ENCODE measurements at places on chromosomes 3 and 15. TPM values are rescaled to one million over a fixed set of nuclear protein-coding genes. Genes with fewer than 3 reads are reported as not detected.

GRCh38 chr15:51751697-51752683 is 593 bp downstream of the TMOD2 start:
- no peak overlapping the region for H3K27ac ChIP-seq
- peak; percentile 51 for DNase-seq
- no peaks in the 10 kb centered on the region for H3K4me1 ChIP-seq
- H3K4me3 ChIP-seq = peak overlapping the region; percentile 40

GRCh38 chr15:67166280-67167009 is 88.0 kb downstream of the AAGAB start:
- H3K27me3 ChIP-seq = no peaks in the 10 kb centered on the region
- H3K27ac ChIP-seq = no peak overlapping the region
- no peak for DNase-seq
- H3K36me3 ChIP-seq = no peaks in the 10 kb centered on the region
- no peak overlapping the region for H3K4me3 ChIP-seq

TNFSF10 gene
- 75.4 TPM for polyA plus RNA-seq

TMEM207 gene
- 21.2 TPM for polyA plus RNA-seq

DNA sequence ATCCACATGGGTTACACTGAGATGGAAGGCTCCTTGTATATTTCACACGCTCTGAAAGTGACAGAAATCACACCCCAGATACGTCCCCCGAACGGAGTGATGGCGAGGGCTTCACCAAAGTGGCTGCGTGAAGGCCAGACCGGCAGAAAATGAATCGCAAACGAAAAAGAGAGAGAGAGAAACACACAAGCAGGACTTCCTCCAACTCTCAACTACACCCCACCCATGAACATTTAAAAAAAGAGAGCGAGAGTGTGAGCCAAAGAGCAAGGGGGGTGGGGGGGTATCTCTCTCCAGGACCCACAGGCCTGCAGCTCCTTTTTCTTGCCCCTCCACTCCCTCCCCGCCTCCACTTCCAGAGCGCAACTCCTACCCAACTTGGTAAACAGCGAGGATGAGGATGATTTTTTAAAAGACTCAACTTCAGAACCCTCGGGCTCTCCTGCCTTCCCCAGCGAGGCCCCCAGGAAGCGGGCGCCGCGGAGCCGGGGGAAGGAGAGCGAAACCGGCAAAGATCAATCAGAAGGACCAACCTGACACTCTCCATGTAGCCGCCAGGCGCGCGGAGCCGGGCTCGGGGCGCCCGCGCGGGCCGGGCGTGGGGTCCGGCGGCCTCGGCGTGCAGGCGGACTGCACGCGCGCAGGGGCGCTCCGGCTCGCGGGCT is 519.1 kb downstream of the FOXP1 start:
- H3K27me3 ChIP-seq = no peaks in the 10 kb centered on the region
- peak; percentile 78 for DNase-seq
- H3K4me3 ChIP-seq = peak overlapping the region; percentile 66

GRCh38 chr3:81997390-81997789 is 235.9 kb upstream of the GBE1 start:
- DNase-seq = no peak
- H3K36me3 ChIP-seq = no peaks in the 10 kb centered on the region
- H3K4me1 ChIP-seq = no peaks in the 10 kb centered on the region
- no peak overlapping the region for H3K27ac ChIP-seq

CADM2 gene
- 0.06 TPM for polyA plus RNA-seq

DNA sequence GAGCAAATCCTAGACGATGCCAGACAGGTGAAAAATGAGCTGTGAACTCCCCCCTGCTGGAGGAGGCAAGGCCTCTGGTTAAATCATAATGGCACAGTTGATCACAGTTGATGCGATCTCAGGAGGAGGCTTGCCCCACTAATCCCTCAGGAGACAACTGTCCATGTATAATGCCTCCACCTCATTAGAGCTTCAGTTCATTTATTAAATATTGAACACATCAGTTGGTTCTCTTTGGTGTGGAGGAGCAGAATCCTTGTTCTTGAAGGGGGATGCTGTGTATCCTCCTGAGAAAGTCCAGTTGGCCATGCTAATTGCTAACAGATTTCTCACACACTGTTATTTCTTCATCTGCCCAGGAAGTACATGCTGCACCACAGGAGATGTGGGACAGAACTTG is 290.5 kb downstream of the IGSF11 start:
- no peaks in the 10 kb centered on the region for H3K27me3 ChIP-seq
- no peak overlapping the region for H3K27ac ChIP-seq
- no peak for DNase-seq
- no peak overlapping the region for H3K4me3 ChIP-seq
- H3K36me3 ChIP-seq = no peaks in the 10 kb centered on the region
- no peaks in the 10 kb centered on the region for H3K4me1 ChIP-seq

GRCh38 chr3:12400616-12401194 is 83.6 kb upstream of the TSEN2 start:
- no peaks in the 10 kb centered on the region for H3K36me3 ChIP-seq
- H3K4me3 ChIP-seq = no peak overlapping the region
- H3K27me3 ChIP-seq = no peaks in the 10 kb centered on the region
- no peak overlapping the region for H3K27ac ChIP-seq

DNA sequence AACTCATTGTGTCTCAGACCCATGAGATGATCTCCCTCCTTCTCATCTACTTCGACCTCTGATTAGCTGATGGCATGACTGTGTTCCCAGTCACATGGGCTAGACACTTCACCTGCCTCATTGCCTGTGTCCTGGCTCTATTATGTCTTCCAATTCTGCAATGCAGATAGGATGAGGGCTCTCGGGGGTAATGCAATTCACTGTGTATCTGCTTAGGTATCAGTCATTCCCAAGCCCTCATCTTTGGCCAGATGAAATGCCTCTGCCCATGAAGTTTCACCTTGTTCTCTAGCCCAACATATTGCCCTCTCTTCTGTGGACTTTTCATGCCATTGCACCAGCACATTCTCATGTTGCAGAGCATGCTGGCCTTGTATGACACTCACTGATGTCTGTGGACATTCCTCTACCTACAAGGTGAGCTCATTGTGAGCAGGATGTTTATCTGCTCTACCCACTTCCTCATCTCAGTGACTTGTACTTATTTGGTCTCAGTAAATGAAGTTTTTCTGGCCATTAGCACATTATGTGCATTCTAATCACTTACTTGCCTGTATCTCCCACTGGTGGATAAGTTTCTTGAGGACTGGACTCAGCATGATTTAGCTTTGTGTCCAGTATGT is 32.3 kb downstream of the MOBP start:
- peaks cover 14% of the 10 kb centered on the region for H3K27me3 ChIP-seq
- no peak for DNase-seq
- no peaks in the 10 kb centered on the region for H3K4me1 ChIP-seq
- H3K27ac ChIP-seq = no peak overlapping the region

ASB14 gene
- not detected for polyA plus RNA-seq

DNA sequence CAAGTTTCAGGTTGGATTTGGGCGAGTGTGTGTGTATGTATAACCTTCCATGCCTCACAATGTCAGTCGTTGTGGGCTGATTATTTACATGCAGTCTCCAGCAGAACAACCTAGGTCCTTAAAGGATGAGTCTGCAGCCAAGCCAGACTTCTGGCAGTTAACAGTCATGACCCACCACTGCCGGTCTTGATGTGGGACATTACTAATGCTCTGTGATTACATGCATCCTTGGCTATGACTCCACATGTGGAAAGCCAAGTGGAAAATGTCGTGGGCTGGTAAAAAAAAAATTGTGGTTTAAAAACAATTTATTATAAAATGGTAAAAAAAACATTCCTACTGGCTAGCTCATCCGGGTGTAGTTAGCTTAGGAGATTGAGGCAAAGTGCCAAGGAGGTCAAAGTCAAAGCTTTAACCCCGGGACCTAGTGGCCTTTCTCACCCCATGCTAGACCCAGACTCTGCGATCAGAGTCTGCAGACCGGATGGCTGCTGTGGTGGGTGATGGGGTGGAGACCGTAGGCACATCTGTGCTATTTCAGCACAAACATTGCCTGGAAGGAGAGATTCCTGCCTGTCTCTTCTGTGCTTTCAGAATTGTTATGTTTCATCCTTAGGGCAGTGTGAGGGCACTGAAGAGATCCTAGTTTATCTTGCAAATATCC is 6.8 kb downstream of the RARRES1 start:
- peaks cover 4% of the 10 kb centered on the region for H3K36me3 ChIP-seq
- peak; percentile 16 for DNase-seq
- H3K4me3 ChIP-seq = no peak overlapping the region
- H3K27me3 ChIP-seq = no peaks in the 10 kb centered on the region

DNA sequence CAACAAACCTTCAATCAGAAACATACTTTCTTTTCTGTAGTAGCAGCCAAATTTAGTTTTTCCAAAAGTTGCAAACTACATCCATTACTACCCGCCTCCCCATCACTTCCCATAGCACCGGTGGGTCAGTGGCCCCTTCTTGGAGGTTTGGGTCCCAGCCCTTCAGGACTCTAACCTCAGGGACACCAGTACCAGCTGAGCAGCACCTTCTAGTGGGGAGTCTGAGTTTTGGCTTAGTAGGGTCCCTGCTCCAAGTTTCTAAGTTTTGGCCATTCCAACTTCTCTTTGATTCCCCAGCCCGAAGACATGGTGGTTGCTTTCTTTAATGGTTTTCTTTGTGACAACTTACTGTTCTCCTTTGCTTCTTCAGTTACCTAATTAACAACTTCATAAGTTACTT is 160.6 kb downstream of the ECT2 start:
- no peak overlapping the region for H3K4me3 ChIP-seq
- H3K27ac ChIP-seq = no peak overlapping the region
- H3K36me3 ChIP-seq = no peaks in the 10 kb centered on the region
- H3K4me1 ChIP-seq = no peaks in the 10 kb centered on the region

CPEB1 gene
- 1.6 TPM for polyA plus RNA-seq

ZNF621 gene
- polyA plus RNA-seq = 6.9 TPM

DNA sequence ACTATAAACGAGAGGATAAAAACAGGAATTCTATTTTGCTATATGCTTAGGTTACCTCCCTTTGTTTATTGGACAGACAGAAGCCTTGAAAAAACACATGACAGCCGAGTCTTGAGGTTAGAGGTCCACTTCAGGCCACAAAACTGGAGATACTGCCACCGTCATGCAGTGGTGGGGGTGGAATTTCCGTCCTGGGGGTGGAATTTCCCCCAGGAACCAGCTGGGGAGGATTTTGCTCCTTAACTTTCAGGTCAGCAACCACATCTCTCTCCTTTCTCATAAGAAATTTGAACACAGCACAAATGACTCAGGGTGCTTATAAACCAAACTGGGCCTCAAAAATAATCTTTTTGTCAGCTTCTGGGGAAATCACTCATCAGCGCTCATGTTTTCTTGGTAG is 545.8 kb upstream of the ADAMTS9 start:
- H3K36me3 ChIP-seq = no peaks in the 10 kb centered on the region
- H3K27me3 ChIP-seq = no peaks in the 10 kb centered on the region
- H3K4me1 ChIP-seq = no peaks in the 10 kb centered on the region
- no peak overlapping the region for H3K4me3 ChIP-seq
- no peak for DNase-seq

GRCh38 chr15:90008607-90009006 is 7.5 kb downstream of the ZNF710 start:
- H3K4me3 ChIP-seq = no peak overlapping the region
- H3K4me1 ChIP-seq = no peaks in the 10 kb centered on the region

PPM1L gene
- 2.8 TPM for polyA plus RNA-seq

GOLGA6B gene
- polyA plus RNA-seq = not detected

DNA sequence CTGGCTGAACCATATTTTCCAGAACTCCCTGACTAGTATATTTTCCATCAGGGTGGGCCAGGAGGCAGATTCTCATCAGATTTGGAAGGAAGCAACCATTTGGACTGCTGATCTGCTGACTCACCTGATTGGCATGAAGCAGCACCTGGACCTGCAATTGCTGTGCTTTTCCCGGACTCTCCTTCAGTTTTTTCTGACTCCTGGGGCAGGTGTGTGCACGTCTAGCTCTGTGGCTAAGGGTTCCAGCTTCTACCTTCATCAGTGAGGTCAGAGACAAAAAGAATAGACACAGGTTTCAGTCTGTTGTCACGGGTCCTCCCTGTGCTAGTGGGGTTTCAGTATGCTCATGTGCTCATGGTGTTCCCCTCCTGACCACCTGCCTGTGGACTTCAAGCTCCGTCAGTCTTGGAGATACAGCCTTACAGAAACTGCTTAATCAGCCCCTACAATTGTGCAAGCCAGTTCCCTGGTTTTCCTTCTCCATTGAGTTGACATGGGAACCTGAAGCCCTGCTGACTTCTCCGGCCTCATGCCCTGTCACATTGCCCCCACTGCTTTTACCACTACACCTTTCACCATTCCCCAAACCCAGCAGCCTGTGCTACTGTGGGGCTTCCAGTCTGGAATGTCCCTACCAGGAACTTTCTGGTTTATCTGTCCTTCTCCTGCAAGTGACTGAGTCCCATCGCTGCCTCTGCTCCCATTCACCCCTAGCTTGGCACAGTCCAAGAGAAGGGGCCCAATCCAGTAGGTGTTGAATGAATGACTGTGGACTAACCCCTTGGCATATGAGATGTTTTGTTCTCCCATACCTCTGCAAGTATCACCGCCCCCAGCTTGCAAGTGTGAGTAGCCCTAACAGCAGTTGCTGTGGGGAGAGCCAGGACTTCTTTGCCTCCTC is 31.7 kb downstream of the HMCES start:
- H3K27ac ChIP-seq = no peak overlapping the region
- no peak overlapping the region for H3K4me3 ChIP-seq
- H3K27me3 ChIP-seq = no peaks in the 10 kb centered on the region
- no peak for DNase-seq

GRCh38 chr3:60182697-60183096 is 1068.6 kb downstream of the FHIT start:
- no peaks in the 10 kb centered on the region for H3K27me3 ChIP-seq
- H3K27ac ChIP-seq = no peak overlapping the region
- no peaks in the 10 kb centered on the region for H3K4me1 ChIP-seq
- no peak overlapping the region for H3K4me3 ChIP-seq
- no peak for DNase-seq

DNA sequence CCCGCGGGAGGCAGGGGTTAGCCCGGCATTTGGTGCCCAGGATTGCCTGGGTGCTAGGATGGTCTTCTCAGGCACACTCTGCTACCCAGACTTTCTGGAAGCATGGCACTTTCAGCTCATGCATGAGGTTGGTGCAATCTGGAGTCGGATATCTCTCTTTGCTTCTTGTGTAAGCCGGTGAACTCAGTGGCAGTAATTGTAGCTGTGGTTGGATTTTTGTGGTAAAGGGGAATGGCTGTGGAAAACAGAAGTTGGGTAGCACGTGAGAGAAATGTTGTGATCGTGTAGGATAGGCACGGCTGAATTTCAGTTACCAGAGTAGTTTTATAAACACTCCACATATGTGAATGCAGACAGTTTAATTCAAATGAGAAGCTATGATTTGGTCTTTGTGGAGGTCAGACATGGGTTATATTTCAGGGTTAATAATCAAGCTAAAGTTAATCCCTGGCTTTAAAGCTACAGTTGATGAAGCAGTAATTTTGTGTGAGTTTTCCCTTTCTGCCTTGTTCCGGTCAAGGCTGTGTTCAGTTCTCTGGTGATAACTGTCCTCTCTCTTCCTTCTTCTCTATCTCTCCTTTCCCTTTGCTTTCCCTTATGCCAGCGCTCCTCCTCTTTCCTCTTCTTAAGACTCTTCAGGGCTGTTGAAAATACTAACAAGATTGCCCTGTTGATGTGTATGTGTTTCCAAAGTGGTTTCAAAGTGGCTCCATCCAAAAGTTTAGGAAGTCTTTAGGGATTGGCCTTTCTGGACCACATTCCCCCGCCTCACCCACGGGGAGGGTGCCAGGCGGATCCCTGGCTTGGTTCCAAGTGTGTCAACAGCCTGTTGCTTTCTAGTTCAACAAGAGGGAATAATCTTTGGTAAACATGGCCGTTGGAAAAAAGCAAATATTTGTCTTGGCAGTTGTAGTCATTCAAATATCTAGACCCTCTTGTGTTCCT is 404.6 kb upstream of the C2CD4B start:
- H3K4me1 ChIP-seq = peaks cover 17% of the 10 kb centered on the region
- H3K36me3 ChIP-seq = no peaks in the 10 kb centered on the region
- peak overlapping the region; percentile 18 for H3K4me3 ChIP-seq
- DNase-seq = no peak
- peak overlapping the region; percentile 35 for H3K27ac ChIP-seq
